ENCODE measurements at places on chromosomes 2 and 18. TPM values are rescaled to one million over a fixed set of nuclear protein-coding genes. Genes with fewer than 3 reads are reported as not detected.

The IGFBP2 gene
- total RNA-seq = 7.4 TPM

- no peak for DNase-seq
Measured at GRCh38 chr2:174571669-174572323, 25.8 kb downstream of the WIPF1 start.

The ESPNL gene
- 0.07 TPM for total RNA-seq

- DNase-seq = no peak
Measured at GRCh38 chr2:110983133-110983532, 137.6 kb upstream of the BCL2L11 start.

GRCh38 chr2:199756743-199757142, 94.2 kb downstream of the FTCDNL1 start:
- DNase-seq = no peak

GRCh38 chr2:241816431-241817121, 7.6 kb downstream of the NEU4 start:
- no peak for DNase-seq

The WDR33 gene
- total RNA-seq = 71.7 TPM
